AG08395 (cell line): ENCODE measurements at places on chromosomes 3 and 15.

DNA sequence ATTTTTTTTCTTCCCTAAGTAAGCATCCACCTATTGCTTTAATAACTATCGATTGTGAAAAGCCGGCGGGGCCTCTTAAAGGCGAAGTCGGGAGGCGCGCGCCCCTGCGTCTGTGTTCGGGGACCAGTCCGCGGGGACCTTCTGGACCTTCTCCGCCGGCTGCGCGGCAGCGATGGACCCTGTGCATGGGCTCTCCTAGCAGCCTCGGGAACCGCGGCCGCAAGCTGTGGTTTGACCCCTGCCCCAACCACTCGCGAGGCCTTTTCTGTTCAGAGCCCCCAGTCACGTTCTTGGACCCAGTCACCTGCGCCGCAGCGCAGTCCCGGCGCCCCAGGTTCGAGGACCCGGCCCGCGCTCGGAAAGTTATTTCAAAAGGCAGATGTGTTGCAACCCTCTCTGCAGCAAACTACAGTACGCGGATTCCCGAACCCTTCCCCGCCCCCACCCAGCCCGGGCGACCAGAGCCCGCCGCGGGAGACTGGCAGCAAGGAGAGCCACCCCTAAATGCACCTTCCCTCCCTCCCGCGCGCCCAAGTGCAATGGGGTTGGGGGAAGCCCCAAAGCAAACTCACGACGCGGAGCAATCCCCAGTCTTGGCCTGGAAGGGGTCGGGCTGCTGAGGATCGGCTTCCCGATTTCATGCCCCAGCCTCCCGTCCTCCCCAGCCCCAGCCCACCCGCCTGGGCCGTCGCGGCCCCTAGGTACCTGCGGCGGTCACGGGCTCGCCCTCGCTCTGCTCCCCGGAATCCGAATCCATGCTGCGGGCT, 684 bp downstream of the TNFAIP8L3 start:
- DNase-seq = no peak

- no peak for DNase-seq
Measured at GRCh38 chr3:174859756-174860155, 622 bp downstream of the NAALADL2 start.

DNA sequence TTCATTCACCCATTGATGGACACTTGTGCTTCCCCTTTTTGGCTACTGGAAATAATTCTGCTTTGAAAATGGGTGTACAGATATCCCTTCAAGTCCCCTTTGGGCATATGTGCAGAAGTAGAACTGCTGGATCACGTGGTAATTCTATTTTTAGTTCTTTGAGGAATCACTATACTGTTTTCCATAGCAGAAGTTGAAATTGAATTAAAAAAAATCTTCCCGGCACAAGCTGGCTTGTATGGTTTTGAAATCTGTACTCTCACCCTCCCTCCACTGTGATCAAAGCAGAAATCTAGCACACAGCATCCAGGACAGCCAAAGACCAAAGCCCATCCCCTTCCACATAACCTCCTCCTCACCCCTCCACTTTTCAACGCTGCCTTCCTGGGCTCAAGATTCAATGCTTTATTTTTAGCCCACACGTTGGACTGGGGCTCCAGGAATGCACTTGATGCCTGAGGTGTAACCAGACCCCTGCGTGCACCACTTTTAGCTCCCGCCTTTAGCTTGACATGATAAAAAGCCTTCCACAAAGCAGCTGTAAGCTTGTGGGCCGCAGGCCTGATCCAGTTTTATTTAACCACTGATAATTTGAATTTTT, 29.9 kb downstream of the TMEM40 start:
- no peak for DNase-seq

DNA sequence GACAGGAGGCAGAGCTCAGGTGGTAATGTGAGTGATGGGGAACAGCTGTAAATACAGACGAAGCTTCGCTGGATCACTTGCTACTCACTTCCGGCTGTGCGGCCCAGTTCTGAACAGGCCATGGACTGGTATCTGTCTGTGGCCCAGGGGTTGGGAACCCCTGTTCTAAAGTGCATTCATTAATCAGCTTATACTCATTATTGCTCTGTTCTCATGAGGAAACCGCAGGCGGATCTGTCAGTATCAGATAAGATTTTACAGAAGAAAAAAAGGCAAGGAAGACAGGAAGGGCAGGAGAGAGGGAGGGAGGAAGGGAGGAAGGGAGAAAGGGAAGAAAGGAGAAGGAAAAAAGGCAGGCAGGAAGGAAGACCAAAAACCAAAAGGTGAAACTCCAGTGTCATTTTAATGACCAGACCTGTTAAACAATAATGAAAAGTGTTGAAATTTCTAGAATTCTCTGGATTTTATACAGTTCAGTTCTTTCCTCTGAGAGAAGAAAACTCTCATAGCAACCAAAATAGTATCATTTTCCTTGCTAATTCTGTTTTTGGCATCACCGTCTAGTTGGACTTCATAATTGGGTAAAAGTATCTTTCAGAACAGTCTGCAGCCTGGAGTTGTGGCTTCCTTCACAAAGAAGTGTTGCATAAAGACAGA, 128.0 kb upstream of the PROK2 start:
- no peak for DNase-seq

DNA sequence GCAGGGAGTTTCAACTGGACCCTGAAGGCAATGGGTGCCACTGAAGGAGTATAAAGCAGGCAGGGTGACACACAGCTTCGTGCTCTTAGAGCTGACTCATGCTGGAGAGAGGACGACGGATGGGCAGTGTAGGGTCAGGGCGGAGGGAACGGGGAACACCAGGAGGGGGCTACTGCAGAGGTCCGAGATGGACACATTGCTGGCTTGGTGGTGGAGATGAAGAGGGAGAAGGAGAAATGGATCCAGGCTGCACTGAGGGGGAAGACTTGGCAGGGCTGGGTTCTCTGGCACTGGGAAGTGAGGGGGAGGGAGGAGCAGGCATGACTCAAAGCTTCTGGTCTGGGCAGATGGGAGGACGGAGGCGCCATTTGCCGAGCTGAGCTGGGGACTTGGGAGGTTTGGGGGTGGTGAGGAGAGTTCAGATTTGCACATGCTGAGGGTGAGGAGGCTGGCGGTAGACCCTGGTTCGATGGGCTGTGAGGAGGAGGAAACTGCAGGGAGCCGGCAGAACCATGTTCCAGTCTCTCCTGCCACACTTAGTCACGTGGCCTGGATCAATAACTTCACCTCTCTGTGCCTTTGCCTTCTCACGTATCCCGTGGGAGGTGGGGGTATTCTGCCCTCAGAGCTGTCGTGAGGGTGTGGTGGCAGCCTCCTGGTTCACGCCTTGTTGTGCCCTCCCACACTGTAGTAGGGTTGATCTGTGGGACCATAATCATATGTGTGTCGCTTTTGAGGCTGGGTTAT, 4.6 kb upstream of the KCTD6 start:
- DNase-seq = peak; percentile 73

- DNase-seq = peak; percentile 61
Measured at GRCh38 chr15:65952391-65953053, 83.2 kb downstream of the RAB11A start.

- peak; percentile 66 for DNase-seq
Measured at GRCh38 chr3:56753206-56753820, 48.4 kb downstream of the ARHGEF3 start.

DNA sequence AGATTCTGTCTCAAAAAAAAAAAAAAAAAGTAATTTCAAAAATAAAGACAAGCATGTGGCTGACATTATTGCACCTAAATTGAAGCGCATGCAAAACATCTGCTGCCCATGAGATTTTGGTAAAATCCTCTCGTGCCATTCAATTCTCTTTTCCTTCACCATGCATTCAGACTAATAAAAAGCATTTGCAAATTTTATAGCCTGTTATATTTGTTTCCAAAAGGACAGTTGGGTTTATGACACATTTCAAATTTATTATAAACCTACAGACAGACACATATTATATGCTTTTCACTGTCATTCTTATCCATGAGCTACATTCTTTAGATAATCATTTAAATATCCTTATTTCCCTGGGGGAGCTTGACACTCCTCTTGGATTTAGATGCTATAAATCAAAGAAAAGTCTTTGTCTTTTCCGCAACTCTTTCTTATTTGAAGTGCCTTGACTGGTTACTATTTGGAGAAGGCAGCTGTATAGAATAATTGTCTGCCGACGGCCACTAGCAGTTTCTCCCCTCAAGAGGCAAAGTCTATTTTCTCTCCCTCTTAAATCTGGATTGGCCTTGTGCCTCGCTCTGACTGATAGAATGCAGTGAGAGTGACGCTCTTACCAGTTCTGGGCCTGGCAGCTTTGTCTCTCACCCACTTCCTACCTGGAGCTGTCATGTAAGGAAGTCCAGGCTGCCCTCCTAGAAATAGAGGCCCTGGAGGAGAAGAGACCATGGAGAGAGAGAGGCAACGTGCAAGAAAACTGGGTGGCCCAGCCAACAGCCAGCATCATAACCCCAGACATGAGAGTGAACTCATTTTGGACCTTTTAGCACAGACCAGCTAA, 6.8 kb upstream of the LRIG1 start:
- no peak for DNase-seq

- DNase-seq = no peak
Measured at GRCh38 chr3:152688313-152688712, 146.6 kb upstream of the P2RY1 start.

- DNase-seq = no peak
Measured at GRCh38 chr15:34102175-34102925, 467 bp downstream of the PGBD4 start.

GRCh38 chr3:170350515-170351413, 6.8 kb upstream of the SKIL start:
- no peak for DNase-seq

GRCh38 chr15:77527164-77527778, 105.4 kb downstream of the LINGO1 start:
- peak; percentile 66 for DNase-seq

DNA sequence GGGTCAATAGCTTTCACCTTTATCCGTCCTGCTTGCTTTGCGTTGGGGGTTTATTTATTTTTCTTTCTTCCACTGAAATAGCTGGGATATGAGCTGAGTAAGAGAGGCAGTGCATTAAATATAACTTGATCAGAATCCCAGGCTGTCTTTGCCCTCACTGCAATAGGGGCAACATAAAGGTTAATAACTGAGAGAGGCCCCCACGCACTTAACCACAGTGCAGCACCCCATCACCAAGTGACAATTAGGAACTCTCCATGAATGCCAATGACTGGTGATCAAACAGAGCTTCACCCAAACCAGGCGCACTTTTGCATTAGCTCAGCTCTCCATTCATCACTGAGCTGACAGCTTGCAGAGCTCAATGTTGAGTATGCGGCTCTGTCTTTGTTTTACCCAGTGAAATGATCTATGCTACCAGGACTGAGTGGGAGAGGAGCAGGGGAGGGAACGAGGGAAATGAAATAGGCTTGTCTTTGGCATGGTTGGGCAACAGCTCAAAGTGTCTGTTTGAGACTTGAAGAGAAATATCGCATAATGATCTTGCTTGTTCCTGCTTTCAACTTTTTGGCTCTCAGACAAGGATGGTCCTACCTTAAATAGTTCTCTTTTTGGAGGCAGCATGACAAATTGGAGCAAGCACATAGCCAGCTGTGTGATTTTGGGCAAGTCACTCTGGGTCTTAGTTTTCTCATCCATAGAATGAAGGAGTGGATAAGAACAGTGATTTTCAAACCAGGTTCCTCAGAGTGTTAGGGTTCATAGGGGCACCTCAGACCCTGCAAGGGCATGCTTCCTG, 14.5 kb upstream of the GLCE start:
- DNase-seq = no peak

DNA sequence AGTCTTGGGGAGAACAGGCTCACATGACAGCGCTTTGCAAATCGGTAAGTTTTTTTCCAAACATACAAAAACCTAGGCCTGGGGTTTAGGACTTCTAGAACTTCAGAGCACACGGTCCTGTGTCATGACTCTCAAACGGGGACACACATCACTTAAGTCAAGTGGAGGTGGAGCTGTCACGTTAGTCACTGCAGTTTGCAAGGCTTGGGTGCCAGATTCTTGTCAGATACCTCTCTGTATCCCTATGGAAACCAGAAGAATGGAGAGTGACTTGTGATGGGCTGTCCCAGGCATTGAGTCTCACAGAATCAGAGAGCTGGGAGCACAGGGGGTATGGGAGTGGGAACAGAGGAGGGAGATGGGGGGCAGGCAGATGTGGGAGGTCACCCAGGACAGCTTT, 64.8 kb downstream of the DUT start:
- no peak for DNase-seq

DNA sequence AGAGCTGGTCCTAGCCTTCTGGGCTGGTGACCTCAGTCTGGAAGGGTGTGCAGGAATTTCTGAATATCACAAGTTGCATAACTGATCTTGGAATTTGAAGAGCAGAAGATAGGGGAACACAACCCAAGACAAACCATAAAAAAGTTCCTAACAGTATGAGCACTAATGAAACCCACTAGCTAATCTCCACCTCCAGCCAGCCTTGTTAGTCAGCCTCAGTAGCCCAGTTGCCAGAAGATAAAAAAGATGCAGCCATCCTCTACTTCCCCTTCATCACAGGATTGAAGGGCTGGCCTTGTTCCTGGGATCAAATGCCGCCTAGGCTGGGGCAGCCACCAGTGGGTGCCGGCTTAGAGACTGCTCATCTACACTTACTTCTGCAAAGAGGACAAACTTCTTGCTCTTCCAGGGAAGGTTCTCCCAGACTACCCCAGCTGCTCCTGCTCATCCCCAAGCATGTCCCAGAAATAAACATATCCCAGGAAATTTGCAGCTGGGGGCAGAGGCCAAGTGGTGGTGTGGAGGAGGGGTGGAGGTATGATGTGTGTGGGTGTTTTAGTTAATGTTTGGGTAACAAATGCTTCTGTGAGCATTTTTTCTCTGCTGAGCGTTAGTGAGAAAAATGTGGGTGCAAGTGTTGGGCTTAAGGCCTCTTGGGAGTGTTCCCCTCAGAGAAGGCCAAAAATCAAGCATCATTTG, 9.2 kb upstream of the ITGA11 start:
- DNase-seq = peak; percentile 56

- no peak for DNase-seq
Measured at GRCh38 chr3:185896636-185897035, 41.2 kb downstream of the TRA2B start.

- DNase-seq = no peak
Measured at GRCh38 chr3:58020783-58021071, 12.5 kb downstream of the FLNB start.

DNA sequence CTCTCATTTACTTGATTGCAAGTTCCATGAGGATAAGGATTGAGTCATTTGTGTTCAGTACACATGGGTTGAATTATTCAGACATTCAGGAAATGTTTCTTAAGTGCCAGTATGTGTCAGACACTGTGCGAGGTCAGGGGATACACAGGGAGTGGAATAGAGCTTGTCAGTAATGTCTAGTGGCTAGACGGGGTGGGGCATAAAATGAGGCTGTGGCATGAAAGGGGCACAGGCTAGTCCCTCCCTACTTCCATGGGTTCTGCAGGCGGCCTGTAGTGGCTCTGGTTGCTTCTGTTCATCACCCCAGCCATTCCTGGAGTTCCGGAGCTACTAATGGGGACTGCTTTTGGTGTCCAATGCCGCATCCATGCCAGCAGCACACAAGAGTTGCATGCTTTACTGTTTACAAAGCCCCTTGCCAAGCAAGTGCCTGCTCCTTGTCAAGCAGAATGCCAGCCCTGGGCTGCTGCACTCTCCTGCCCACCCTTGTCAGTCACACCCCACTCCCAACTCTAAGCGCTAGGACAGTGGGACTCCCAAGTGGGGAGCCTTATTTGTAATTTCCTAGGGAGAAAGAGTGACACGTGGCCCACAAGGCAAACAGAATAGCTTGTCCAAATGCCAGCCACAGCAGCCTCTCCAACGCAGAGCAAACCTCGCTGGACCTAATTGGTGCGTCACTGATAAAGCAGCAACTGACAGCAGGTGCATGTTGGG, 70.8 kb downstream of the RAB11A start:
- DNase-seq = peak; percentile 96

- DNase-seq = no peak
Measured at GRCh38 chr3:106342386-106342785, 473.6 kb upstream of the CBLB start.

GRCh38 chr3:30355622-30356021, 250.8 kb upstream of the TGFBR2 start:
- DNase-seq = peak; percentile 7
